NCI-H446 (cell line): ENCODE measurements at places on chromosomes 2 and 18.

DNA sequence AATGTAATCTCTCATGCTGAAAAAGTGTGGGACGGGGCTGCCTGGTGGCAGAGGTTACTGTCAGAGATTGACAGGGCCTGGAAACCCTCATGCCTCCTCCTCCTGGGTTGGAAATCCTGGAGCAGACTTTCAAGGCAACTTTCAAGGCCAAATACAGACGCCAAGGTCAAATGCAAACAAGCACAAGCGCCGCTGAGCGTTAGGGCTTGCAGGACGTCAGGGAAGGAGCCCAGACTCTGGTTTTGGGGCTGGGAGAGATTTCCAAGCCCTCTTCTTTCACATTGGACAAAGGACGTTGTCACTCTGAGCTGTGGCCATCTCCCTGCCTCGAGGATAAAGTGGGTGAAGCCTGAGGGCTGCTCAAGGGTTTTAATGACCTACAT, 120.1 kb downstream of the TWIST2 start:
- no peak for DNase-seq

DNA sequence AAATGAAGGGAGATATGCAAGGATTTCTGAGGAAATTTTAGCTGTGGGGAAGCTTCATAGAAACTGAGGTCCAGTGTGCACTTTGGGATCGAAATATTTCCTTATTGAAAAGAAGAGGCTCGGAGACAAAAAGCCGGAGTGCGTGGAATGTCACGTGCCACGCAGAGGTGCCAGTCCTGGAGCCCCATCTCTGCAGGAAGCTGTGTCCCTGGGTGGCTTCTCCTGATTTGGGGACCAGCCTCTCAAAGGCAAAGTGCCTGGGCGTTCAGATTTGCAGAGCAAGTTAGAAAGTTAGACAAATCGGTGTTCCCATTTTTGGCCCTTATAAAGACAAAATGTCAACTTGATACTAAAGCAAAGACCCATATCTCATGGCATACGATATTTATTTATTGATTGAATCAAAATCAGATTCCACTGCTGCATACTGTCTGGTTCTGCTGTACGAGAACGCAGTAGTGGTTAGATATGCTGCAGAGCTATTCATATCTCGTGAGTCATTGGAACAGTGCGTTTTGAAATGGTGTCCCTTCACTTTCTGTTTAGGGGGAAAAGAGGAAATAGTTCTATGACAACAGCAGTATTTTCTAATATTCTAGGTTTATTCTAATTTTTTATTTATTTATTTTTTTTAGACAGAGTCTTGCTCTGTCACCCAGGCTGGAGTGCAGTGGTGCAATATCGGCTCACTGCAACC, 9.1 kb upstream of the ATG16L1 start:
- no peak for DNase-seq

DNA sequence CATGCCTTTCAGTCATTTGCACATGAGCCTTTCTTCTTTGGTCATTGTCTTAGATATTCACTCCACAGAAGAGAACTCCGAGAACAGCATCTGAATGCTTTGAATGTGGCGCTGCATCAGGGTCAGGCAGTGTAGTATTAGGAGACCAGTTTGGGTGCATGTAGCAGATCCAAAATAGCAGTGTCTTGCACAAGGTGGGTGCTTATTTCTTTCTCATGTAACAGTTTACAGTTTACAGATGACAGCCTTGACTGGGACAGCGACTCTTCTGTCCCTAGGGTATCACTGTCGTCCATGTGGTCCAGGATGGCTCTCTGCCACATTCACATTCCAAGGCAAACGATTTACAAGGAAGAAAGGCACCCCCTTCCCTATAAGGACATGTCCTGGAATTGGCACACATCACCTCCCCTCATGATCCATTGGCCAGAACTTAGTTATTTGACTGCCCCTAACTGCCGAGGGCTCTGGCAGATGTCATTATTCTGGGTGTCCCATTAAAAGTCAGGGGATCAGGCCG, 101.0 kb downstream of the STPG4 start:
- DNase-seq = no peak

DNA sequence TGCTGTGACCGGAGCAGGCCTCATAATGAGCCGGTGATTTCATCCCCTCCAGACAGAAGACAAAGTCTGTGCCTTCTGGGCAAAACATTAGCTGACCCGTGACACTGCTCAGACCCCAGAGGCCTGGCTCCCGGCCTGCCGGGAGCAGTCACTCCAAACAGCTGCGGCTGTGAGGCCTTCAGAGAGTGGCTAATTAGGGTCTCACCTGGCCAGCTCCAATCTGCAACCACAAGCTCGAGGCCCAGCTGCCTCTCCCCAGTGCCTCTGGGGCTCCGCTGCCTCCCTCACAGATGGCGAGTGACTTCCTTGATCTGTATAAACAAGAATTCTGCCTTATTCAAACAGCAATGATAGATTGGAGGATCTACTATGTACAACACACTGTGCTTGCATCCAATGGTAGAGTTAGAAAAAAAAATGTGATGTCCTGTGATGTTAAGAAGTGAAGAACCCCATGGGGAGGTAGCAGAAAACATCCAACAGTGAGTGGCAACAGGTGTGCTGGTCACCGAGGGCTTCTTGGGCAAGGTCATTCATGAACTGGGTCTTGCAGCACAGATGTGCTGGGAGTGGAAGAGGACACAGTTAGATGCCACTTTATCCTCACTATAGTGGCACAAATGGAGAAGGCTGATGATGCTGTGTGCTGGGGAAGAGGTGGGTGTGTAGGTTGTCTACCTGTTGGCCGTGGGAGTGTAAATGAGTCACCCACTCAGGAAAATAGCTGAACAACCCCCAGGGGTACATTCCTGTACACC, 98.2 kb upstream of the ASAP2 start:
- DNase-seq = no peak

- no peak for DNase-seq
Observed at GRCh38 chr2:97863829-97864228, 131.9 kb downstream of the TMEM131 start.

- no peak for DNase-seq
Observed at GRCh38 chr18:49479381-49480137, 7.5 kb downstream of the C18orf32 start.

- peak; percentile 22 for DNase-seq
Observed at GRCh38 chr2:172098650-172099471, 3.8 kb downstream of the DLX2 start.

- DNase-seq = no peak
Observed at GRCh38 chr2:22734373-22735045, 650.5 kb upstream of the KLHL29 start.

GRCh38 chr2:39625193-39625926, 40.4 kb upstream of the TMEM178A start:
- DNase-seq = no peak

GRCh38 chr18:37419315-37419714, 146.3 kb downstream of the CELF4 start:
- DNase-seq = no peak

DNA sequence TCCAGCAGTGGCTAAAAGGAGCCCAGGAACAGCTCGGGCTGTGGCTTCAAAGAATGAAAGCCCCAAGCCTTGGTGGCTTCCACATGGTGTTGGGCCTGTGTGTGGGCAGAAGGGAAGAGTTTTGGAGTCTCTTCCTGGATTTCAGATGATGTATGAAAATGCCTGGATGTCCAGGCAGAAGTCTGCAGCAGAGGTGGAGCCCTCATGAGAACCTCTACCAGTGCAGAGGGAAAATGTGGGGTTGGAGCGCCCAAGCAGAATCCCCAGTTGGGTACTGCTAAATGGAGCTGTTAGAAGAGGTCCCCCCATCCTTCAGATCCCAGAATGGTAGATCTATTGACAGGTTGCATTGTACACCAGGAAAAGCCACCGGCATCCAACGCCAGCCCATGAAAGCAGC, 412.1 kb downstream of the TDRD15 start:
- no peak for DNase-seq

- DNase-seq = peak; percentile 61
Observed at GRCh38 chr2:162342321-162342720, 1.6 kb upstream of the GCA start.

GRCh38 chr18:8794156-8794933, 89.0 kb downstream of the MTCL1 start:
- no peak for DNase-seq

DNA sequence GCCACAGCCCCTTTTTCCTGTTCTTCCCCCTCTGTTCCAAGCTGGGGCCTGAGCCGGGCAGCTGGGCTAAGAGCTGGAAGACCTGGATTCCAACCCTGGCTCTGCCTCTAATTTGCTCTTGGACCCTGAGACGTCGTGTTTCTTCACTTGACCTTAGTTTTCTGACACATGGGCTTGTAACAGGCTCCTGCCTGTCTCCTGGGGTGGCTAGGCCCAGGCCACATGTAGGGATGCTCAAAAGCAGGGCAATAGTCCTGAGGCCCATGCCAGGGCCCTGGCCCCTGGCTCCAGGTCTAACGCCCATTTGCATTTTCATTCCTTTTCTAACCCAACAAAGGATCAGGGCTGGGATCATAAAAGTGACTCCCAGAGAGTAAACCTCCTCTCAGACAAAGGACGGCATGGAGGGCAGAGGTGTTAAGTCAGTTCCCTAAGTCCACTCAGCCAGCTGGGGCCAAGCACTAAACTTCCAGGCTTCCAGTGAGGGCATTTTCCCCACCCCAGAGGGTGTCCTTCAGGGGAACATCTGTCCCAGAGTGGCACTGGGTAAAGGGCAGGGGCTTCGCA, 16.6 kb upstream of the DNMT3A start:
- DNase-seq = no peak

DNA sequence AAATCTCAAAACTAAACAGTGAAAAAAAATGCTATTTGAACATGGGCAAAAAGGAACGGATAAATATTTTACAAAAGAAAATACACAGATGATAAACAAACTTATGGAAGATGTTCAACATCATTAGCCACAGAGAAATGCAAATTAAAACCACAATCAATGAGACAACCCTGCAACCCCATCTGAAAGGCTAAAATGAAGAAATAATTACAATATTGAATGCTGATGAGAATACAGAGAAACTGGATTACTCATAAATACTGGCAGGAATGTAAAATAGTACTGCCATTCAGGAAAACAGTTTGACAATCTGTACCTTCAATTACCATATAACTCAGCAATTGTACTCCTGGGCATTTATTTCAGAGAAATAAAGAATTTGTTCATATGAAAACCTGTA, 193.1 kb upstream of the UBE2E3 start:
- DNase-seq = no peak

DNA sequence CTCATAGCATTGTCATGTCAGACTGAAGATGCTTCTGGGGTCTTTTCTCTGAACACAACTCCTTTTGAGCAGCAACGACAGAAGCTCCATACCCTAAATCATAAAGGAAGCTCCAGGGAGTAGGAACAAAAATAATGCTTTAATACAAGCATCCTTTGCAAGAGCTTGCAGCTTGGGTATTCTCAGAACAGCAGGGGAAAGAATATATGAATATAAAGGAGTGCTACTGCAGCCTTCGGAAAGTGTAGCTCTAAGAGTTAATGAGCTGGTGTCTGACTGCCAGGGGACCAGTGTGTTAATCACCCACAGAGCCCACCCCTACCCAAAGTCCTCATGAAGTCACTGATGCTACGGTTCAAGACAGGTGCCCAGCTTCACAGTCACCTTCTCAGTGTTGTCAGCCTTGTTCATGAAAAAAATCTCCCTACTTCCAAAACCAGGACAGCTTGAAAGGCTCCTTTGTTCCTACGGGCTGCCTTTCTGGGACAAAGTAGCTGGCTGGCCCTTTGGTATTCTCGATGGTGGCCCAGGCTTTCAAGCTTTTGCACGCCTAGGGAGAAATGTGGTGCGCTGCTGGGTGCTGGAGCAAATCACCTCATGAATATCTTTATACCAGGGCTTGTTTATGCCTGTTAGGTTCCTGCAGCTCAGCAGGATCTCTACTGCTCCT, 259.7 kb downstream of the CMPK2 start:
- DNase-seq = no peak

- DNase-seq = no peak
Observed at GRCh38 chr2:174617120-174617519, 19.5 kb upstream of the WIPF1 start.

DNA sequence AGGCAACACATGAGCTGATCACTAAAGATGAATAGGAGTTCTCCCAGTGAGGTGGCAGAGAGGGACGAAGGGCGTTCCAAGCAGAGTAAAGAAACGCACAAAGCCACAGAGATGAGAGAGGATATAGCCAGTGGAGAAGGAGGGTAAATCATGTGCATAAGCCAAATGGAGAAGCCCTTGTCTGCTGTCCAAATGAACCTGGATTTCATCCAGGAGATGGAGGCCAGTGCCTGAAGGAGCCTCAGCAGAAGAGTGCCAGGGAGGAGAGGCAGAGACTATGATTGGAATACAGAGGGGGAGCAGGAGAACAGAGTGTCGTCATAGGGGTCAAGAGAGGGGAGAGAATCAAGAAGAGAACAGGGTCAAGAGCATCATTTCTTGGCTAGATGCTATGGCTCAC, 48.9 kb upstream of the STPG4 start:
- no peak for DNase-seq

DNA sequence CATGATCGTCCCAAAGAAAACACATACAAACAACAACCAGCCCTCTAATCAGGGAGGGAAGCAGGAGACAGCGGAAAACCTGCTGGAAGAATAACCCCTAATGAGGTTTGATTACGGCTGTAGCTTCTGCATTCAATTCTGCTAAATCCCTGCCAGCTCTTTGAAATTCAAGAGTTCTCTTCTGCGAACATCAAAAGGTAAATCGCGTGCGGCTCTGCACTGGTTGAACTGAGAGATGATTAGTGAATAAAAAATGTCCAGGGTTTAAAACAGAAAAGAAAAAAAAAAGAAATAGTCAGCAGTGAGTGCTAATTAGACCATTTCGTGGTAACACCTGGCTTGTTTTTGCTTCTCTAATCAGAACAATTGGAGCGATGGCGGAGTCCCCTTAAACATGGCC, 153.0 kb upstream of the CAPN13 start:
- no peak for DNase-seq

- no peak for DNase-seq
Observed at GRCh38 chr2:237280229-237280628, 133.7 kb downstream of the COL6A3 start.

- no peak for DNase-seq
Observed at GRCh38 chr18:44671914-44672313, 8.8 kb upstream of the SETBP1 start.

DNA sequence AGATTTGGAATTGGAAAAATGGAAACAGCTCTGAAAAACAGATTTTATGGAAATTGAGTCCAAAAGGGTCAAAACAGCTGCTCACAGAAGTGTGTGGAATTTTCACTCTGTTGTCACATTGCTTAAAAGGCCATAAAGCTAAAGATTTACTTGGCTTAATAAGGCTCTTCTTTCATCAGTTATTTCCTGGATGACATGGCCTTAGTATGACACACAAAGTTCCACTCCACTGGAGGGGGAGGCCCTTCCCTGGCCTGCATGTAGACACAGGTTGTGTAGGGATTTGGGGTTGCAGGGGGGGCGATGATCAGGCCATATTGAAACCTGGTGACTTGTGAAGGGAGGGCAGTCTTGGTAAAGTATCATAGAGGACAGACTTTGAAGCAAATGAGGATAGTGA, 34.0 kb downstream of the TMEM185B start:
- DNase-seq = no peak
